Upper lobe of left lung (tissue), 6 donors: ENCODE measurements at places on chromosomes 3 and 15. TPM values are rescaled to one million over a fixed set of nuclear protein-coding genes. Genes with fewer than 3 reads are reported as not detected.

The KCNAB1 gene
- total RNA-seq, result 2.9 TPM

The LRRC49 gene
- total RNA-seq, result 26.7 TPM

The EDC3 gene
- total RNA-seq, result 27.6 TPM

DNA sequence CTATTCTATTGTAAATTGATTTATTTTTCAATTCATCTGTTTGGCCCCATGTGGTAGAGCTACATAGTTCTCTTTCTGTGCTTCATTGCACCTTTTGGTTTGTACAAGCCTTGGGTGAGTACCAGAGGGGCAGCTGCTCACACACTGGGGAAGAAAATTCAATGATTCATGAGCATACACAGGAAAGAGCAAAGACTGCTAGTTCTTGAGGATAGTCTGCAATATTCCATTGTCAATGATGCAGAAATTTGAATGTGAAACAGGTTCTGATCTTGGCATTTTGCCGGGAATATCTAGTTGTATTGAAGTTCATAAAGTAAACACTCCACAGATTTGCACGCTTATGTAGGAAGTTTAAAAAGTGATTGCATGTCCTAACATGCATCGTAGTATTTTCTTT is 304.6 kb downstream of the NAALADL2 start:
- no peak for DNase-seq

DNA sequence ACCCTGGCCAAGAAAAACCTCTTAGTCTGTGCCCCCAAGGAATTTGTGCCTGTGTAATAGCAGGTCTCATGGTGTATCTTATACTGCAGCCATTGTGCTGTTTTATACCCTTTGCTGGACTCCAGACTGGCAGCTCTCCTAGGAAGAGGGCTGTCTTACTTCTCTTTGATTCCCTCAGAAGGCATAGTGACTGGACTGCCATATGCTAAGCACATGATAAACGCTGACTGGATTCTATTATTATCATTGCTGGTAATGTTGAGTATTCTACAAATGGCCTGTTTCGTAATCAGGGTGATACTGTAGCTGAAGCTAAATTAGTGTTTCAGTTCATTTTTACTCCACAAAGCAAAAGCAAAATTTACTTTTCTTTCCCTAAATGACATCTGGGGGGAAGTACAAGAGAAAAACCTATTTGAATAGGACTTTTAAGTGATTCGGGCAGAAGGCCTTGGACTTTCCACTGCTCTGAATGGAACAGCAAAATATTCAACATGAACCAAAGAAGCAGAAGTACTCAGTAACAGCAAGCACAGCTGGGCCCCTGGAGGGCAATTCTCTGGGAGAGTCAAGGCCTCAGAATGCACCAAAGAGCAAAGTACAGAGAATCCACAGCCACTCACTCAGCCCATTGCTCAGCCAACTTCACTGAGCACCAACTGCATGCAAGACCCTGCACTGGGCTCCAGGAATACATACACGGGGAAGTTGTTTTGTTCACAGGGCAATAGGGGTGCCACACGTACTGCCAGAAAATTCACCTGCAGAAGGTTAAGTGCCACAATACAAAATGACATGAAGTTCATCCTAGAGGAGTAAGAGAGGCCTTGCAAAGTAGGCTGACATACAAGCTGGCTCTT is 7.9 kb upstream of the BCL2A1 start:
- DNase-seq, result no peak

GRCh38 chr3:122825460-122825859 is 30.6 kb downstream of the SLC49A4 start:
- no peak for DNase-seq

- no peak for DNase-seq
Observed at GRCh38 chr15:42955518-42955917, 34.9 kb upstream of the TTBK2 start.

GRCh38 chr3:150875548-150875947 is 29.7 kb downstream of the MINDY4B start:
- DNase-seq, result no peak

- DNase-seq, result peak; percentile 62
Observed at GRCh38 chr3:141659821-141660613, 78.1 kb upstream of the RNF7 start.

DNA sequence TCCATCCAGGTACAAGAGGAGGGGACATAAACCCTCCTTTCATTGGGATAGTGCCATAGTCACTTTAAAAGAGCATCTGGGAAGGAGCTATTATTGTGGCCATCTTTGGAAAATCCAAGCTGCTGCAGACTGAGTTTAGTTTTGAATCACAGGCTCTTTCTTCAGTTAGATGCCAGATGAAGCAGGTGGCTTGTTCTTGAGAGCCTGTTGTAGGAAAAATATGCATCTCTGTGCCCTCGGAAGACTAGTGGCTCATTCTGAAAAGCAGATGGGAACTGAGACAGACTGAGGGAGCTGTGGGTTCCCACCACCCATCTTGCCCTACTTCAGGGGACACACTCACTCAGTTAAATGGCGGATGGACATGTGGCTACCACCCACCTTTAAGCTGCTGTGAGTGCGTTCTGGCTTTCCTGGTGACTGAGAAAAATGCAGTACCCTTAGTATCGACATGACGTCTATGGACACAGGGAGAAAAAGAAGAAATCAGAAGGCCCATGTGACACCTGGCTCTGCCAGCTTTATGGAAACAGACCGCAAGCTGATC is 50.2 kb downstream of the RARB start:
- no peak for DNase-seq

The RPS17 gene
- 1,601 TPM for total RNA-seq

DNA sequence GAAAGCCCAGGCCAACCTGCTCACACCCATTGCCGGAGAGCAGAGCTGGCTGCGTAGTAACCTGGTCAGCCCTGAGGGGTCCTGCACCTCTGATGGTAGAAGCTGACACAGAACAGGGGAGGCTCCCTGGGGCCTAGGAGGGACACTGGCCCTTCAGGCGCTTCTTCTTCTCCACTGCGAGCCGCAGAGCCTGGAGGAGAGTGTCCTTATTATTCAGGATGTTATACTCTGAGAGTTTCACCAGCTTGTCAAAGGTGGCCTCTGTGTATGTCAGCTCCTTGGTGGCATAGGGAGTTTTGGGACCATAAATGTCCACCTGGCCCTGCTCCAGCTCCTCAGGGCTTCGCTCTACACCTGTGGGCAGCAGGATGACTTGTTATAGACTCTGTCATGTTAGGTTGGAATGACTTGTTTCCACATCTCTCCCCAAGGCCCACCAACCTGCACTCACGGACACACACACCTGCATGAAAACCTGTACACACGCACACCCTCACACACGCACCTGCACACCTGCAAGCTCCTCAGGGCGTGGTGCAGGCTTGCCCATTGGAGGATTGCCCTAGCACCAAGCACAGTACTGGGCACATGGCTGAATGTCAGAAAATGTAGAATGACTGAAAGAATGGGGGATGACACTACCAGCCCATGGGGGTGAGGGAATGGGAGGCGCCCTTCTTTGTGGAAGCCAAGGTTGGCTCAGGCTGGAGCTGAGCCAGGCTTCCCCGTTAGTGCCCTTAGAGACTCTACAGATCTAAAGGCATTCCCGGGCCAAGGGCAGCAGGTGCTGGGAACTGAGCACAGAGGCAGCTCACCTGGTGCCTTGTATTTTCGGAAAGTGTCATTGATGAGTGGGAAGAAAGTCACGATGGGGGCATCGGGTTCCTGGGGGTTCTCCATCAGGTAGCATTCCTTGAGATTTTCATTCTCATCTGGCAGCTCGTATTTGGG is 11.5 kb upstream of the EHD4 start:
- no peak for DNase-seq

DNA sequence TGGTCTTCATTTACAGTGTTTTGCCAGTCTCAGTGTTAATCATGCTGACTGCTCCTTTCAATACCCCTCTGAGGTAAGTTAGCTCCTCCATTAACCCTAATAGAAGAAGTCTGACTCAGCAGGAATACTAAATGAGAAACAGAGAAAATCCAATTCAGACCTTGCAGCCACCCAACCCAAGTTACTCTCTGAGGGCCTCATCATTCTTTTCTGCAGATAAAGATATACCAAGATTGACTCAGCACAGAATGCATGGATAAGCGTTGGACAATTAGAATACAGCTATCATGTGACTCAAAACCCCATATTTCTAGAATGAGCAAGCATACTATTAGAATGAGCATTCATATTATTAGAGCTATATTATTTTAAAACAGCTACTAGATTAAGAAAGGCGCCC is 389.1 kb upstream of the SGO1 start:
- DNase-seq, result no peak

DNA sequence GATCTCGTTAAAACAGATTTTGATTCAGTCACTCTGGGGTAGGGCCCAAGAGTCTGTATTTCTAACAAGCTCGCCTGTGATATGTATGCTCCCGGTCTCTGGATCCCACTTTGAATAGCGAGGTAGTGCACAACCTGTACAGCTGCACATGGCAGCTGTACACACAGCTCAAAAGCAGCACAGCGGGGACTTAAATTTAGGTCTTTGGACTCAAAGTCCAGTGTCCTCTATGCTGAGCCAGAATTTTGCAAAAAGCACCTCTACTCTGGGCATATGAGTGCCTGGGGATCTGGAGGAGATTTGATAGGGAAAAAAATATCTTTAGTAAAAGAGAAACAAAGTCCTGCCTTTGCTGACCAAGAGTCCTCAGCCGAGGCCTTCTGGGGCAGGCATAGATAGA is 83.1 kb downstream of the HMG20A start:
- DNase-seq, result no peak

GRCh38 chr3:105691053-105691452 is 177.8 kb downstream of the CBLB start:
- DNase-seq, result no peak

DNA sequence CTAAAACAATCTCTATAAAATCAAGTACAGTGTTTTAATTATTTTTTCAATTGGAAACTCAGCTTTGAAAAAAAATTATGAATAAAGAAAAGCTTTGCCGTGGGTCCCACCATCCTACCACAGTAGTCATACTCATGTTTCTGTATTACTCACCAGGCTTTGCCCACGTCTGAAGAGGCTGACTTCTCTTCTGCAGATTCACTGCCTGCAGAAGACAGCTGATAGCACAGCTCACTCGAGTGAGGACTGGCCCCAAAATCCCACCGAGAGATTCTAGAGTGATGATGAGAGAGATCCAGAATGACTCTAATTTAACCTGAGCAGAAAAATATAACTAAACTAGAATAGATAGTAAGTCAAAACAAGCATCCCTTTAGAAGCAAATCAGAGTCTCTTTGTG is 11.9 kb downstream of the C2CD4B start:
- no peak for DNase-seq

DNA sequence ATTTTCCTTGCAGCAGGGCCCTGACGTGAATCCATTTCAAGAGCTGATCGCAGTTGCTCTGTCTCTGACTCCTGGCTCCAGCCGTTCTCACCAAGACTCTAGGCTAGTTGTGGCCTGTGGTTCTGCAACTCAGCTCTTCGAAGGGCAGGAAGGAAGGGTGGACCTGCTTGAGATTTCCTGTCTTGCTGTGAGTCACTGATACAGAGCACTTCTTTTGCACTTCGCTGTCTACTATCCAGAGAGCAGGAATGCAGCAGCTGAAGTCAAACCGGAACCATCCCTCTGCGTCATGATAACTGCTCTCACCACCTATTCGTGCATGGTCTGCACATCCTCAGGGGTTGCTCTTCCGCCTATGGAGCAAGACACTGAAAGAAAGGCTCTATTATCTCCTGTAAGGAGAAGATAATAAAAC is 59.7 kb downstream of the RAP2B start:
- peak; percentile 78 for DNase-seq

The GLCE gene
- 17.4 TPM for total RNA-seq
